ENCODE measurements at places on chromosomes 7 and 10.

- DNase-seq = no peak
Measured at GRCh38 chr7:127838816-127839415, 186.9 kb downstream of the SND1 start.

GRCh38 chr10:91049296-91049987, 128.6 kb upstream of the ANKRD1 start:
- no peak for DNase-seq

GRCh38 chr10:116598329-116598728, 7.6 kb downstream of the PNLIPRP1 start:
- DNase-seq = no peak

GRCh38 chr7:963236-964078, 9.0 kb upstream of the ADAP1 start:
- no peak for DNase-seq

- no peak for DNase-seq
Measured at GRCh38 chr10:2494399-2494798, 572.9 kb upstream of the PFKP start.

- DNase-seq = no peak
Measured at GRCh38 chr10:103895411-103896186, 22.4 kb downstream of the STN1 start.

- DNase-seq = no peak
Measured at GRCh38 chr10:22053048-22053447, 49.5 kb upstream of the DNAJC1 start.
